T follicular helper cell (primary cell): ENCODE measurements at places on chromosomes 5 and 9.

- no peak for DNase-seq
Observed at GRCh38 chr9:16044579-16044881, 491.7 kb downstream of the CCDC171 start.

DNA sequence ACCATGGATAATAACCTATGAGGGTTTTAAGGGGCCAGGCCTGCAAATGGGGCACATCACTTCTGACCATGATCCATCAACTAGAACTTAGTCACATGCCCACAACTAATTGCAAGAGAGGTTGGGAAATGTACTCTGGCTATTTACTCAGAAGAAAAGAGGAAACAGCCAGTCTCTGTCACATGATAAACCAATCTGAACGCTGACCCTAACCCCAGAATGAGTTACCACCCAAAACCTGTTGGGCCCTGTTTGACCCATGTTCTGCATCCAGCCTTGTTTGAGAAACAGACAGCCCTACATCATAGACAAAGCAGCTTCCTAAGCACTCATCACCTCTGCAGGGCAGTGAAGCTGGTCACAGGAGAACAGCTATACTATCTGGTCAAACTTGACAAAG lies 5.8 kb downstream of the MACROH2A1 start:
- no peak for DNase-seq

GRCh38 chr5:55143624-55144023 lies 16.3 kb upstream of the GPX8 start:
- no peak for DNase-seq

DNA sequence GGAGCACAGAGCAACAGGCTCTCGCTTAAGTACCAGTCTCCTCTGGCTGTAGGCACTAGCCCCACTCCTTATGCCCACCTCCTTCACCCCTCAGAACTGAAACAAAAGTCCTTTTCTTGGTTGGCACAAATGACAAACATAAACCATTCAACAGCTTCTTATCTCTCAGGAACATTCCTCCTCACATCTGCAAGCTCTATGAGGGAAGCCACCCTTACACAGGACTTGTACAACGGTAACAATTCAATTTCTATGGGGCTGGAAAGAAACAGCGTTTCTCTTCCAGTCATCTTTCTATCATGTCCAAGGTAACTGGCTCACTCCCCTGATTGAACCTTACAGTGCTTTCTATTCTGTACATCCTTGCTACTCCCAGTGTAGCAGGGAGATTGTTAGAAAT lies 74.1 kb downstream of the CSF2 start:
- DNase-seq, result no peak

DNA sequence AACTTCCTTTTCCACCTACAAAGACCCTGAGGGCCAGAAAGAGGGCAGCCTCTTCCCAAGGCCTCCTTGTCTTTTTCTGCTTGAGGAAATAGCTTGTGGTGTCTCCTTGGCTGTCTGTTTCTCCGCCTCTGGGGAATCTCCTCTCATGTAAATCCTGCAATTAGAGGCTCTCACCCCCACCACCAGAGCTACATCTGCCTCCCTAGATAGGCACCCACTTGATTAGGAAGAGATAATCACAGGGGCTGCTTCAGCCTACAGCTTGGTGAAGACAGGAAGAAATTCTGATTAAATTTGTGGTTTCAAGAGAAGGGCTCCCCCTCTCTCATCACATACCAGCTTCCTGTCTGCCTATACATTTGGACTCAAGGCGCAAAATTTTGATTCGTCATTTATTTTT lies 75.6 kb downstream of the TLR4 start:
- no peak for DNase-seq

- DNase-seq, result no peak
Observed at GRCh38 chr9:107693625-107694326, 204.2 kb upstream of the KLF4 start.

GRCh38 chr5:1834022-1834551 lies 32.9 kb downstream of the NDUFS6 start:
- no peak for DNase-seq
